ENCODE measurements at places on chromosomes 4 and X. TPM values are rescaled to one million over a fixed set of nuclear protein-coding genes. Genes with fewer than 3 reads are reported as not detected.

The F9 gene
- total RNA-seq = not detected

The CCDC160 gene
- total RNA-seq = not detected

The MAGEE2 gene
- not detected for total RNA-seq

The MAGEA3 gene
- total RNA-seq = not detected

The SYN1 gene
- 0.32 TPM for total RNA-seq

The RHOXF2B gene
- not detected for total RNA-seq

The GUCY1A1 gene
- 0.43 TPM for total RNA-seq

The RS1 gene
- not detected for total RNA-seq

The HSFX2 gene
- total RNA-seq = not detected

The BTC gene
- 0.43 TPM for total RNA-seq

The PRRG1 gene
- total RNA-seq = 19.0 TPM

The OPRPN gene
- not detected for total RNA-seq

The MCF2 gene
- total RNA-seq = under 0.01 TPM

The FREM3 gene
- total RNA-seq = not detected

The WDR17 gene
- total RNA-seq = 0.64 TPM

The CNKSR2 gene
- 4.7 TPM for total RNA-seq
